GM06990 (cell line): ENCODE measurements at places on chromosomes 3 and 15.

GRCh38 chr3:61058836-61059235 is 192.4 kb downstream of the FHIT start:
- DNase-seq: no peak

DNA sequence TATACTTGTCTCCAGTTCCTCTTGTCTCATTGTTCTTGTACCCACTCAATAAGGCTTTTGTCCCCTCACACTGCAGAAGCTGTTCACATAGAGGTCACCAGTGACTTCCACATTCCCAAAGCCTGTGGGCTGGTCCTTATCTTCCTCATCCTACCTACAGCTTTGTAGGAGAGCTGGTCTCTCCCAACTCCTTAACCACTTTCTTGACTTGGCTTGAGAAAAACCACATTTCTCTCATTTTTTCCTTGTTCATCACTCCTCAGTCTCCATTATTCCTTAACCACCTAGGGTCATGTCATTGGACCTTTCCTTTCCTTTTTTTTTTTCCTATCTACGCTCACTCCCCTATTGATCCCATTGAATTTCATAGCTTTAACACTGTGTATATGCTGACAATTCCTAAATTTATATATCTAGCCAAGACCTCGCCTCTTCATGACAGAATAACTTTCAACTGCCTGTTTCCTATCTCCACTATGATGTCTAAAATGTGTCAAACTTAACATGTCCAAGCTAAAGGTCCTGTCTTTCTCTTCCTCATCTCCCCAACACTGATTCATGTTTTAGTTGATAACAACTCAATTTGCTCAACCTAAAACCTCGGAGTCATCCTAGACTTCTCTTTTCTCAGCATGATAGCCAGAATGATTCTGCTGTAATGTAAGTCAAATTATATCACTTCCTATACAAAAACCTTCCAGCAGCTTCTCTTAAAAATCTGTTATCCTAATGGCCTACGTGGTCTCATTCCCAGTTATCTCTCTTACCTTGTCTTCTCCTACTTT is 49.5 kb downstream of the CEP63 start:
- DNase-seq: no peak

DNA sequence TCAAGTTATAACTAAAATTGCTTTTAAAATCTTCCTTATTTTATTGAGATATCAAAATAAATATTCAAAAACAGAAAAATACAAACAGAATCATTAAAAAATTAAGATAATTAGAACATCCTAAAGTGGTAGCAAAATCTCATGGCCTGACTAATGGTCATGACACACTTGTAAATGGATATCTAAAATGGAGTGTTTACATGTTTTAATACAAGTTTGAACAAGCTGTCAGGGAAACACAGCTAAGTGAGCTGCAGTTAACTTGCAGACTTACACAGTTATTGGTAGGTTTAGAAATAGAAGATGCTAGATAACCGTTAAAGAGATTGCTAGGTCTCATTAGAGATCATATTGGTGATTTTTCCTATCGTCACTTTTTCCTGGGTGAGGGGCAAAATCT is 242.3 kb downstream of the LPP start:
- DNase-seq: no peak

DNA sequence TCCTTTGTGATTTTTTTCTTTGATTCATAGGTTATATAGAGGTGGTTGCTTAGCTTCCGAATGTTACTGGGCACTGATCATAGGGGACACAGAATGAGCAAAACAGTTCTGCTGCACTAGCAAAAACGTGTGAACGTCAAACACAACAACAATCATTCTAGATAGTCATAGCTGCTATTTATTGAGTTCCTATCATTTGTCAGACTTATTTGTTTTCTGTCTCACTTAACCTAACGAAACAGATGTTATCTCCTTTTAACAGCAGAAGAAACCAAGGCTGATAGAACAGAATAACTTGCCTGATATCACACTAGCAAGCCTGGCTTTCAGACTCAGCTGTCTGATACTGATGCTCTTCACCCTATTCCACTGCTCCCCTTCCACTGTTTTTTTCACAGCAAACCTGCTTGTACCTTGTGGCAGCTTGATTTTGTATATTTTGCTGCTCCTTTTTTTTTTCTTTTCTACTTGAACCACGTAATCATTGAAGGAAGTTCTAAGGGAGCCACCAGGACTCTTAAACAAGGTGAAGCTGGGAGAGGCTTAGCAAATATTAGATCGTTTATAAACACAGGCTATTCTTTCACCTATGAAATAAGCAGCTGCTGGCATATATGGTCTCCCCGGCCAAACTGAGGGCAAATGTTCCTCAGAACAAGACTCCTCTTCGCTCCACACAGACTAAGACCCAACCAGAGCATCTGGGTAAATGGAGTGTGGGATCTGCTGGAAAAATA is 78.8 kb downstream of the MCF2L2 start:
- no peak for DNase-seq

GRCh38 chr15:28026221-28026620 is 72.9 kb downstream of the OCA2 start:
- DNase-seq: no peak

DNA sequence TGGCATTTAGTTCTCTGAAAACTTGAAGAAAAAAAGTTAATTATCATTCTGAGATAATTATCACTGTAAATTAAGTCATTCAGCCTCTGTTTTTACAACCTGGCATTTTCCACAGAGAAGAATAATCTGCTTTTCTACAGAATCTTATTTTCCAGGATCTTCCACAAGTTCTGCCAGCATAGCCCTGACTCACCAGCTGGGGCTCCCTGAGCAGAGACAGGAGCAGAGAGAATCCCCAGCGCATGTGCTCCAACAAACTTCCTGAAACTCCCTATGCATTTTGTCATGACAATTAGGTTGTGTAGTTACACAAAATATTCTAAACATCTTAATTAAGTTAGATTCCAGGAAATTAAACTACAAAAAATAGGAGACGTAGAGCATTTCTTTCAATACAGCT is 32.1 kb upstream of the TMEM207 start:
- no peak for DNase-seq

DNA sequence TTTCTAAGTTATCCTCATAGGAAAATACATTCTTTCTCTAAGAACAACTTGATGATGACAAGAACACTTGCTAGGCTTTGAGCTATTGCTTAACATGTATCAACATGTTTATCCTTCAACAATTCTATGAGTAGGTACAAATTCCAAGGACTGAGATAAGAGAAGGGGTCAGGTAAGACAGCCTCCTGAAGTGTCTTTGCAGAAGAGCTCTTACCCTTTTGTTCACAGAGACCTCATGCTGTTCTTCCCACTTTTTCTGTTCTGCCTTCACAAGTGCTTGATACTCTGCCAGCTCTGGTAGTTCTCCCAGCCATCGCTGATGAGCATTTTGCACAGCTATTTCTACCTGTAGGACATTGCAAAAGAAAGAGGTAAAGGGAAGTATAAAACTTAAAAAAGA is 50.9 kb downstream of the CEP152 start:
- DNase-seq: no peak

- no peak for DNase-seq
These were observed 31.7 kb downstream of the SPINK8 start for GRCh38 chr3:48301800-48302166.

DNA sequence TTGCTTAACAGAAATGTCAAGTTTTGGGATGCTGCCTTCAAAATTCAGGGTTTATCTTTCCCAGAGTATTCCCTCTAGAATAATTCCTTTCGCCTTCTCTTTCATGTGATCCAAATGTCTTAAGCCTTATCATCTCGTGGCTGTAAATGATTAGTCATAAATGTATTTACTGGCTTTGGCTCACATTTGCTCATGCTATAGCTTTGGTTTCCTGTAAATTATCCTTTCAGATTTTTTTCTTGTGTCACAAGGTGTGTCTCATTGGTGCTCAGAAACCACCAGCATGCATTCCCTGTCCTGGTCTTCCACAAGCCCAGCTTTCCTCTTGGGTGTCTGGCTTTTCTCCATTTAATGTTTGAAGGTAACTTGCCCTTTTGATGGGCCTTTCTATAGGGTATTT is 692.7 kb upstream of the ALCAM start:
- DNase-seq: no peak

GRCh38 chr3:99532246-99532645 is 106.1 kb upstream of the COL8A1 start:
- no peak for DNase-seq

DNA sequence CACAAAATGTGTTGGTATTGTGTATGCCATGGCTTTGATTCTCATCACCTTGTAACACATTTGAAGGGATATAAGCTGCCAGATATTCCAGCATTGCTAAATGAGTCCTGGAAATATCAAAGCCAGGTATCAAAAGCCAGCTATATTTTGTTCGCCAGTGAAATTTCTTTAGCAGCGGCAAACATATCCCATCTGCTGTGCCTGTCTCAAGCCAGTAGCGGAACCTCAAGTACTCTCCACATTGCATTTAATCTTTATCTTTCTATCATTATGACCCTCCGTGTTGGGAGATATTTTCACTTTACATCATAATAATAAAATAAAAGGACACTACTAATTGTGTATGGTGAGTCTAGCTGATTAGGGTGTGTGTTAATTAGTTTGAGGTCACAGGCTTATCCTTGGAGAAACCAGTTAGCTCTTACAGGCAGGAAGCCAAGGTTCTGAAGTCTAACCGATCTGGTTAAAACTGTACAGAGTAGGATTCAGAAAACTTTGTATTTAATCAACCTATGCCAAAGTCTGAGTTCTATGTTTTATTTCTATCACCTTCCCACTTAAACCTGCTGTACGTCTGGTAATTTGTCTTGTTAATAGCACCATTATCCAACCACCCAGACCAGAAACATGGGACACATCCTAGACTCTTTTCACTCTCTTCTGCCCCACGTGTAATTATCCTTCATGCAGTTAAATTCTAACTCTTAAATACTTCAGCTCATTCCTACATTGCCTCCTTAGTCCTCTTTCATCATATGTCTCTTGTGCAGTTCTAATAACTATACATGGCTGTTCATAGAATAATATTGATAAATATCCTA is 14.5 kb downstream of the TIPARP start:
- no peak for DNase-seq

DNA sequence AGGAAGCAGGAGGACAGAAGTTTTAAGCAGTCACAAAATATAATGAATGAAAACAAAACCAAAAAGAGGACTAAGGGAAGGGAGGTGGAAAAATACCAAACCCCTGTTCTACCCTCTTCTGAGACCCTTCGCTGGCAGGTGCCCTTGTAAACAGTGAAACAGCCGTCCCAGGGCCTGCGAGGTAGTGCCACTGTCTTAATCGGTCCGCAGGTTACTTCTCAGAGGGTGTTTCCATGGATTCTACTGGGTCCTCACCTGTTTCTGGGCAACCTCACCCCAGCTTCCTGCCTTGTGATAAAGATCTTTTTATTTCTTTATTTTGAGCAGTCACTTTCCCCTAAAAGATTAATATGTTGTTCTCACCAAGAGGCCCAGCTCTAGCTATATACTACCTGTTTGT is 65.3 kb downstream of the SLC30A4 start:
- no peak for DNase-seq

DNA sequence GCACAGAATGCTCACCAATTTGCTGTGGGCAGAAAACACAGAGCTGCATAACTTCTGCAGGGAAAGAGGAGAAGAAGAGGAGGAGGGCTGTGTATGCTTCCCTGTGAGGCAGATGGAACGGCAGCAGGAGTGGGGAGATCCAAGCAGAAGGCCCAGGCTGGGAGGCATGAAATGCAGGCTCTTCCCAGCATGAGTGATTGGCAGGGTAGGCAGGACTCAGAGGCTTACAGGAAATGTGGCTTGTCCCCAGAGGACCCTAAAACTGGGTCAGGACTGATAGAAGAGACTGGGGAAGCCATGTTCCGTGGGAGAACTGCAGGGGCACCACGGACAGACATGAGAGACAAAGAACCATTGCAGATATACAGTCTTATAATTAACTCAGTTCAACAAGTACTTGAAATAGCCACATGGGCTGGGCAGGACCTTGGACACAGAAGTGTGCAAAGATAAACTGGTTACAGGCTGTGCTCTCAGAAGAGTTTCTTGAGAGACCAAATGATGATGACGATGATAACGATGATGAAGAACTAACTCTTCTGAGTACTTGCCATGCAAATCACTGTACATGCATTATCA is 286.9 kb downstream of the EPHB1 start:
- no peak for DNase-seq

DNA sequence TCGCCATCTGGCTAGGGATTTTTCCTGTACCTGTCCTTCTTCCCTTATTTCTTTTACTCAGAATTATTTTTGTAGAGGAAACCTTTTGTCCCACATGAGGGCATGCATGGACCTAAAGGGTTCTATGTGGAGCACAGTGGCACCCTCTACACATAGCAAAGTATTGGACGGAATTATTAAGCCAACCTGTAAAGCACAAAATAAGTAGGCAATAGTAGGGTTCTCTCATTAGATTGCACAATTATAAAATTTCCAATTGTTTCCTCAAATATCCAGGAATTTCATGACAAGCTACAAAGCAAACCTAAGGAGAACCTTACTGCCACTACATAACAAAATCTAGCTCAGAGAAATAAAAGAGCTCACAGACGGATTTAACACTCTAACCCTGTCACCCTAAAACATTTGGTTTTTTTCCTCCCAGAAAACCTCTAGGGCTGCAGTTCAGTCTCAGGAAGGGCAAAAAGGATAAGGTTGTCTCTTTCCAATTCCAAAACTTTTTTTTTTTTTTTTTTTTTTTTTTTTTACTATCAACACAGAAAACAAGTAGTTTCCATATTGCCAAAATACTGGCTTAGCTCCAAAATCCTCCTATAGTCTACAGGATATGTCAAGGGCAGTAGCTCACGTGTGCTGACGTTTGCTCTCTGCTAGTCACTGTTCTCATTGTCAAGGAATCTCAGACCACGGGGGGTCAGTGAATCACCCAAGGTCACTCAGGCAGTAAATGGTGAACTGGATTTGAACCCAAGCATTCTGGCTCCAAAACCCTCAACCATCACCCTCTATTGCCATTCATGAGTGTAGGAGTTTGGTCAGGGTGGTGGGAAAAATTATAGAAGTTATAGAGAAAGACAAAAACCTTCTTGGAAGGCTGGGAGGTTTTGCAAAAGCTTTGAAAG is 52.3 kb downstream of the NCEH1 start:
- no peak for DNase-seq

DNA sequence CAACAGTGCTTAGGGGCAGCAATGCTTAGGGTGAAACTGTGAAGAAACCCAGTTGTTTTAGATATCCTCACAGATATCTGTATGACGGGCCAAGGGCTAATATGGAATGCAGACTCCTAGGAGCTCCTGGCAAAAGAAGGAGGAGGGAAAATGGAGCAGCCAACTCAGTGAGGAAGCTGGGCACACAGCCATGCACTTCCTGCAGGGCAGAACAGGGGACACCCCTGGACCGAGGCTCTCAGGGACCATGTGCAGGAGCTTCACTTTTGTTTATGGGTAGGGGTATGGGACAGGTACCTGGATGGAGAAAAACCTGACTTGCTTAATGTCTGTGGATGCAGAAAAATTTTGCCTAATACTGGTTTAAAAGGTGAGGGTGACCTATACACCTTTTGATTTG is 20.2 kb downstream of the NIPA1 start:
- no peak for DNase-seq

- no peak for DNase-seq
These were observed 466.5 kb upstream of the BCHE start for GRCh38 chr3:166303681-166304080.
